Nasal cavity respiratory epithelium epithelial cell of viscerocranial mucosa (primary cell): ENCODE measurements at places on chromosomes 5 and 9. TPM values are rescaled to one million over a fixed set of nuclear protein-coding genes. Genes with fewer than 3 reads are reported as not detected.

The GLE1 gene
- total RNA-seq = 29.4 and 32.5 TPM in 2 replicates

The PCA3 gene
- not detected in 2 replicates for total RNA-seq

The UBTD2 gene
- 19.1 and 30.2 TPM in 2 replicates for total RNA-seq

The IL5 gene
- not detected in 2 replicates for total RNA-seq

The C9orf78 gene
- total RNA-seq = 54.5 and 73.5 TPM in 2 replicates

The PCDHA4 gene
- total RNA-seq = 0.34 and 2.3 TPM in 2 replicates

The PCDHGA5 gene
- total RNA-seq = under 0.01 and 0.64 TPM in 2 replicates

The PCDH12 gene
- total RNA-seq = 0.34 and 0.57 TPM in 2 replicates

The MLLT3 gene
- total RNA-seq = 20.5 and 27.7 TPM in 2 replicates

The CDC42SE2 gene
- 49.1 and 68.7 TPM in 2 replicates for total RNA-seq

The CCDC183 gene
- total RNA-seq = under 0.01 and 0.28 TPM in 2 replicates

The PCDHGA8 gene
- total RNA-seq = 0.34 and 1.3 TPM in 2 replicates

The CD180 gene
- not detected in 2 replicates for total RNA-seq

The BARHL1 gene
- not detected in 2 replicates for total RNA-seq
